Smooth muscle cell of the brain vasculature (primary cell): ENCODE measurements at places on chromosomes 5 and 9.

DNA sequence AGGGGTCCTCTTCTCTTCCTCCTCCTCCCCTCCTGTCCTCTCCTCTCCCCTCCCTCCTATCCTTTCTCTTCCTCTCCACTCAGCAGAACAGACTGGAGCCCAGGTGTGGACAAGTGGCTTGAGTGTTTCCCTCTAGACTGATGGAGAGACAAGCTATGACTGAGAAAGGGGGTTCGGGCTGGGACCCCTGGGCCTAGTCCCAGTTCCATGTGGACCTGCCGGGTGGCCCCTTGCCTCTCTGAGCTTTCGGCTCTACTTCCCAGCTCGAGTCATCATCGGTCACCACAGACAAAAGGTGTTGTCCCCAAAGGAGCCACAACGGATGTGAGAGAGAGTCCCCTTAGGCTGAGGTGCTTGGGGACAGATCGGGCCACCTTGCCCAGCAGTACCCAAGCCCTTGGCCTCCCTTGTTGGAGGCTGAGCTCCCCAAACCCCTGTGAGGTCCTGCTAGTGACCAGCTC lies 3.4 kb upstream of the RXRA start:
- DNase-seq, result no peak

GRCh38 chr5:86749841-86750240 lies 132.1 kb downstream of the COX7C start:
- DNase-seq, result no peak

GRCh38 chr5:112142769-112143270 lies 276.3 kb downstream of the EPB41L4A start:
- no peak for DNase-seq

DNA sequence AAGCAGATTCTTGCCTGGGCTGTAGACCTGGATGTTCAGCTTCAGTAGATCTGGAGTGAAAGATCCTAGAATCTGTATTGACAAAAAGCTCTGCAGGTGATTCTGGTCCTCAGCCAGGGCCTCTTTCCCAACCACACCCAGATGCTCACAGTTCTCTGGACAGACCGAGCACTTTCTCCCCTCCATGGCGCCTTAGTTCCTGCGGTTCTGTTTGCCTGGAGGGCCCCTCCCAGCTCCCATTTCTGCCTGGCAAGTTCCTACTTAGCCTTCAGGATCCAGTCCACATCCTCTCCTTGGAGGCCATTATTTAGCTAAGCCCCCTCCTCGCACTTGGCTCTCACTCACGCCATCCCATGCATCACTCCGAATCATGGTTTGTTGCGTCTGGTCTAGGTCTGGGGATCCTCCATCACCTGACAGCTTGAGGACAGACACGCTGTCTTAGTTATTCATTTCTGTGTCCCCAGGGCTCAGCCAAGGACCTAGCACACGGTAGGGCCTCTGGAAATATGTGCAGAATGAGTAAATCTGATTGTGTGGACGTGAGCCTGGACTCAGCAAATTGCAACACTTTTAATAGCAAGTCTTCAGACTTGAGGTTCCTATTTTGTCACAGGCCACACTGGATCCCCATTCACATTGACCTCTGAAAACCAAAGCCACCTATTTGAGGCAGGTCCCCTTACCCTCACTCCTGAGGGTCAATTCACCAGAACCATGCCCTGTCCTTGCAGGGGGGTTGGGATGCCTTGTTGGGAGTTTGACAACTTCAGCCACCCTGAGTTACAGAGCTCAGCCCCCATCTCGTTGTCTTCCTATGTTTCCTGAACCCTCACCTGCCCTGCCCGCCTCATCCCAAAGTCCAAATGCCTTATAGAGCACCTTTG lies 50.7 kb downstream of the COL15A1 start:
- DNase-seq, result no peak
